Stimulated activated CD8-positive, alpha-beta memory T cell treated with anti-CD3 and anti-CD28 coated beads, Interleukin-2, amount 100 ng/mL, for 1 hour (primary cell): ENCODE measurements at places on chromosomes 5 and 9.

DNA sequence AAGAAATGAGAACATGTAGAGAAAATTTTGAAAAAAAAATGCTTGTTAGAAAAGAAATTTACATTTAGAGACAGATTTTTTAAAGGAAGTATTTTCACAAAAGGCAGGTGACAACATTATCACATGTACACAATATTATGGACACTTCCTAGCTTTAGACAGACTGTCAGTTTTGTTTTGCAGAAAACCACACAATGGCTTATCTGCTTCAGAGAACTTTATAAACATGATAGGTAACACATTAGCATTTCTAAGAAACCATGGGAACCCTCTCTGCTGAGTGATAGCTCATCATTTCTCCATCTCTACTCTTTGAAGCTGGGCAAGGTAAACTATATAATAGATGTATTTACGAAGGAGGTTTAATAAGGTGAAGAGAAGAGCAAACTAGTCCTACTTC lies 25.6 kb downstream of the POU5F2 start:
- DNase-seq = no peak

GRCh38 chr9:6811436-6811835 lies 53.7 kb downstream of the KDM4C start:
- DNase-seq = no peak

GRCh38 chr9:24245988-24246387 lies 299.7 kb downstream of the IZUMO3 start:
- DNase-seq = no peak

DNA sequence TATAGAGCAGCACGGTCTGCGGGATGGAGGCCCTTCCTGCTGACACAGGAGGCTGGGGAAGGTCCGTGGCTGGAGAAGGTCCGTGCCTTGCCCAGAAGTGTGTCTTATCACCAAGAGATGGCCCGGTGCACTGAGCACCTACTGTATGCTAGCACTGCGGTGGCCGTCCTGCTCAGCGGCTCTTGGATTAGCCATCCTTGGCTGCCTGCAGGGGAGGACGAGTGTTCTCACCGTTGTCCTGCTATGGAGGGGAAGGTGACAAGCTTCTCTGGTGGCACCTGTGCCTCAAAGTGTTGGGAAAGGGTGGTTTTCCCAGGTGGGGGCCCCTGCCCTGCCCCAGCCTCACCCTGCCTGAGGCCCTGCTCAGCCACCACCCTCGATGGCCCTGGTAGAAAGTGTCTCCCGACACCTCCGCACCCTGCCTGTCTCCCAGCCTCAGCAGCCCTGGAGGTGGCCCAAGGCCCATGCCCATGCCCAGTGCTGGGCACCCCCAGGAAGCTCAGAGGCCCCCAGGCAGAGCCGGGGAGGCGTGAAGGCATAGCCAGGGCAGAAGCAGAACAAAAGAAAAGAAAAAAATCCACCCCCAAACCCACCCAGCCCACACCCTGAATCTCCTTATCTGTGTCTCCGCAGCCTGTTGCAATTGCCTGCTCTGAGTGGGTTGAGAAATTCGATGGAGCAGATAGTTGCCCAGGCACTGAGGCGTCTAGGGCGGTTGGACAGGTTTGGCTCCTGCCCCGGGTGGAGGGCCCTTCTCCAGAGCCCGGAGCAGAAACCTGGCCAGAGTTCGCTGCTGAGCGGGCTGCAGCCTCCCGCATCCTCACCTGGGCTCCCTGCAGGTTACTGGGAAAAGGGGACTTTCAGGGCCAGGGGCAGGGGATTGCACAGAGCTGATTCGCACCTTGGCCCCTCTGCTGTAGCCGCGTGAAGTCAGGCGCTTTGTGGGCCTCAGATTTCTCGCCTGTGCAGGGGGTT lies 30.5 kb downstream of the RXRA start:
- no peak for DNase-seq

GRCh38 chr5:166719991-166720390 lies 1571.5 kb upstream of the WWC1 start:
- DNase-seq = no peak

DNA sequence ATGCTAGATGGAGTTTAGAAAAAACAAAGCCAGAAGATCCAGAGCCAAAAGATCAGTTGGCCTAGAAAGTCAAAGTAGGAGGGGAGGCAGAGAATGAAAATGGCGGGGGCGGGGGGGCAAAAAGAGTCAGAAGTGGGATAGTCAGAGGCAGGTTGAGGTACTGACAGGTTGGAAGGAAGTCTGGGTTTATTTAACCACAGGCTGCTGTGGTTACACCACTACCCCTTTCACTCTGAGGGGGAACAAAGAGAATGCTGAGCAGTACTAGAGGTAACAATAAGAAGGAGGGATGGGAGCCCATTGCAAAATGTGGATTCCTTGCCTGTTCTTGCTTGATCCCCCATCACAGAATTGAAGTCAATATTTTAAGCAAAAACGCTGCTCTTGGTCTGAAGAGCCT lies 111.8 kb downstream of the CAVIN4 start:
- no peak for DNase-seq

- DNase-seq = no peak
Observed at GRCh38 chr9:130946766-130947617, 7.9 kb upstream of the FIBCD1 start.

- DNase-seq = no peak
Observed at GRCh38 chr9:9612270-9612669, 1000.5 kb downstream of the PTPRD start.

DNA sequence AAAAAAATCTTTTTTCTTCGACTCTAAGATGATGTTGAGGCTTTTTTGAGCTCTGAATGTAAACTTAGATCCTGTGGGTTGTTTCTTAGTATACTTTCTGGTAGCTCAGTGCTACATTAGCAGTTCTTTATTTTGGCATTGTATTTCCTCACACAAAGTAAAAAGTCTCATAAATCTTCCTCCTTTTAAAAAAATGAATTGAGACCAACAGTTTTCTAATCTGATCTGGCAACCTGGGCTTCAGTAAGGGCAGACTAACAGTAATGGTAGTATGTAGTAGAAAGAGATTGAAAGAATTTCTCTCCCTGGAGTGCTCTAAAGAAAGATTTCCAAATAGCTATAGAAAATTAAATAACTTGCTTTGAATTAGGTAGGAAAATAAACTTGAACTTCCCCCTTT lies 31.4 kb downstream of the ZCCHC7 start:
- DNase-seq = no peak

DNA sequence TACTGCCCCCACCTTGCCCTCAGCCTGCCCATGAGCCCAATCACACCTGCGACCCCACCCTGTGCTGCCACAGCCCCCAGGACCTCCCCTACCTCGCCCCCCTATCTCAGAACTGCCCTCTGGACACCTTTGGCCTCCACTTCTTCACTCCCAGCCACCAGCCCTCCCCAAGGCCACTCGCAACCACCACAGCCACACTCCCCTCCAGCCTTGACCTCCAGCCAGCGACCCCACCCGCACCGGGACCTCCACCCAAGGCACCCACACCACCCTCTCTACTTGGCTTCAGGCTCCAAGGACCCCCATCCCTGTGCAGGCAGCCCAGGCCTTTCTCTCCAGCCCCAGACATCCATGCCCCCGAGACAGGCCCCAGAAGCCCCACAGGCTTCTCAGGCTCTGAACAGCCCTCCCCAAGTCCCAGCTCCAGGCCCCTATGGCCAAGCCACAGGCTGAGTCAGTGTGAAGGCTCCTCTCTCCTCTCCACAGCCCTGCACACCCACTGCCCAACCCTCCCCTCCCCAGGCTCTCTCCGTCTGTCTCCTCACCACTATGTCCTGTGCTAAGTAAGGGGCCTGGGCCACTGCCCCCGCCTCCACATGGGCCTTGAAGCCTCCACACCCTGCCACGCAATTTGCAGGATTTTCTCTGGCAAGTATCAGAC lies 2.0 kb downstream of the AK1 start:
- DNase-seq = no peak

- no peak for DNase-seq
Observed at GRCh38 chr5:157568222-157568621, 7.4 kb downstream of the ADAM19 start.

DNA sequence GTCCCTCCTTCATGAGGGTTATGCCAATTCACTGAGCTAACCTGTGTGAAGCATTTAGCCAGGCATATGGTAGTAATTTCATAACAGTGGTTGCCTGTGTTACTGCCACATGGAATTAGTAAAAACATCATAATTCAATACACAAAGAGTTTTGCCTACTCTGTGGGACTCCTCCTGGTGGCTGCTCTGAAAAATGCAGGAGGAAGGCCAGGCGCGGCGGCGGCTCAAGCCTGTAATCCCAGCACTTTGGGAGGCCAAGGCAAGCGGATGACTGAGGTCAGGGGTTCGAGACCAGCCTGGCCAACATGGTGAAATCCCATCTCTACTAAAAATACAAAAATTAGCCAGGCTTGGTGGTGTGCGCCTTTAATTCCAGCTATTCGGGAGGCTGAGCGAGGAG lies 547.3 kb downstream of the CDK5RAP2 start:
- no peak for DNase-seq

DNA sequence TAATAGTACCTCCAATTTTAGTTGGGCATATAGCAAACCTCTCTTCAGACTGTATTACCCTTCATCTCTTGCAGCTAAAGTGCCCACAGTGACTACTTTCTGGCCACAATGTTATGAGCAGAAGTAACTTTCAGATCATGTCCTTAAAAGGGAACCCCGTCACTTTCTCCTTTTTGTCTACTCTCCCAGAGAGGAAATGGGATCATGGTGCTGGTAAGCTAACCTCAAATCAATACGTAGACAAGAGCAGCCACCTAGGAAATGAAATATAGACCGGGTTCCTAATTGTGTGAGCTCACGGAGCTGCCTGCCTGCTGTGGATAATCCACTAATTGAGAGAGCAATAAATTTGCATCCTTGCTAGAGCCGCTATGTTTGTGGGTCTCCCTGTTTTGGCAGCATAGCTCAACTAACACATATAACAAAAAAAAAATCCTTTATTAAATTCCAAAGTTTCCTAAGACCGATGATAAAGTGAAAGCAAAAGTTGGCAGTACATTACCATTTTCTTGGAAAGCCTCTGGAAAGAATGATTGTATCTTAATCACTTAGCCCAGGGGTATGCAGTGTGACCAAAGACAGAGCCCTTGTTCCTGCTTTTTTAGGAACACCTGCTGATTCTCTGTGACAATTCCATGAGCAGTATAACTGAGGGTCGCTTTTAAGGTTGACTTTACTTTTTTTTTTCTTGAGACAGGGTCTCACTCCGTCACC lies 5.6 kb upstream of the IL7R start:
- DNase-seq = no peak
